ENCODE measurements at places on chromosomes 7 and 10.
A peak's percentile ranks its signal among the peaks of the same experiment; 100 is the strongest.

DNA sequence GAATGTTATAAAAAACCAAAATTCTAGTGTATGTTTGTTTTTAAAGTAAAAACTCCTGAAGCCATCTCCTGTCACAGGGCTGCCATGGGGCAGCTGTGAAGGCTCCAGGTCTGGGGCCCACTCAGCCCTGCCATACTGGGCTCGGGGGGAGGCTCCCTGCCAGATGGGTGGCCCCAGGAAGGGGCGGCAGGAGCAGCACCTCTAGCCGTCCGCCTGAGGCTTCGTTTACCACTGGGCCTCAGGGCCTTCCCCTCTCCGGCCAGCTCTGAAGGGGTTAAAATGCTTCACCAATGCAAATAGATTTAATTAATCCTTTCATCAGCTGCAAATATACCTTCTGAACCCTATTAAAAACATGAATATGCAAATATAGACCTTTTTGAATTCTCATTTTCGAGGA is 139.0 kb downstream of the ELFN1 start:
- DNase-seq = no peak

- DNase-seq = no peak
Observed at GRCh38 chr10:29635711-29636144, 957 bp upstream of the SVIL start.

GRCh38 chr7:29622335-29623265 is 59.0 kb downstream of the PRR15 start:
- DNase-seq = no peak

DNA sequence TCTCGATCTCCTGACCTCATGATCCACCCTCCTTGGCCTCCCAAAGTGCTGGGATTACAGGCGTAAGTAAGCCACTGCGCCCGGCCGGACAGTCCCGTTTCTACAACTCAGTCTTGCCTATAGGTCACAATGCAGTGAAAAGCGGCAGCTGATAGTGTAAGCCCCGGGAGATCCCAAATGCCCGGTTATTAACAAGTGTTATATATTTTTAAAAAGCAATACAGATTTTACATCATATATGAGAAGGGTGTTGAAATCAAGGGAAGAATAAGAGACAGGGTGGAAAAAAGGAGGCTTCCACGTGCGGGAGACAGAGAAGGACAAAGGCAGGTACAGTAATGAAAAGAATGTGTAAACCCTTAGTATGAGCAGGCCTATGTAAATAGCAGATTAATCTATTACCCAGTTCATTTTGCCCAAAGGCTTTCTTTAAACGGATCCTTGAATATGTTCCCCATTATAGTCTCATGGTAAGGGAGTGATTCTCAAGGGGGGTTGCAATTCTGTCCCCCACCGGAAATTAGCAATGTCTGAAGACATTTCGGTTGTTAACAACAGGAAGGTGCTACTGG is 170.8 kb downstream of the PDE1C start:
- DNase-seq = no peak

DNA sequence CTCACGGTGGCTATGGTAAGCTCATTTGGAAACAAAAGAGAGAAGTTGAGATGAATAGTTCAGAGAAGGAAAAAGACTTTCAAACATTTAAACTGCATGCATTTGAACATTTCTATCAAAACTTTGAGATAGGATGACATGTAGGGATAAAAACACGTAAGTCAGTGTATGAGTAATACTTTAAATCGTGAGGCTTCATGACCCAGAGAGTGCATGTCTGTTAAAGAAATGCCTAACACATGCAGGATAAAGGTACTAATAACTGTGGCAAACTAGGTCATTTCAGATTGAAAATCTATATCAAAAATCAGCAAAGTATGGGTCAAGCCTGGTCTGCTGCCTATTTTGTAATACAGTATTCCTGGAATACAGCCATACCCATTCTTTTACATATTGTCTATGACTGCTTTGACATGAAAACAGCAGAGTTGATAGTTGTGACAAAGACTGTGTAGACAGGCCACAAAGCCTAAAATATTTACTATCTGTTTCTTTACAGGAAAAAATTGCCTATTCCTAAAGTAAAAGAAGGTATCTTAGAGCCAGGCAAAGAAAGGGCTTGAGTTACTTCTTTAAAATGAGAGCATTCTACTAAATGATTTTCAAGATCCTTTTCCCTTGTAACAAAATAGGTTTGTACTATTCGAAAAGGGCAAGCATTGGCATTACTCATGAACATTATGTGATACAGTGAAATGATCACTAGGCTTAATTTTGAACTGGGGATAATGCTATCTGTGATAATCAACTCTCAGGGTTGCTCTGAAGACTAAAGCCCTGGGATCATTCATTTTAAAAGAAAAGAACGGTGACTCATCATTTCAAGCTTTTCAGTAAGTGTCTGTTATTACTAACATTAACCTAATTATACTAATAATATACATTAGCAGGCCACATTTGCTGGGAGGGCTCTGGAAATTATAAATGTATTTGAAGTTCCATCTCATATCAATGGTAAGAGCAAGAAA is 185.9 kb downstream of the CRPPA start:
- no peak for DNase-seq

DNA sequence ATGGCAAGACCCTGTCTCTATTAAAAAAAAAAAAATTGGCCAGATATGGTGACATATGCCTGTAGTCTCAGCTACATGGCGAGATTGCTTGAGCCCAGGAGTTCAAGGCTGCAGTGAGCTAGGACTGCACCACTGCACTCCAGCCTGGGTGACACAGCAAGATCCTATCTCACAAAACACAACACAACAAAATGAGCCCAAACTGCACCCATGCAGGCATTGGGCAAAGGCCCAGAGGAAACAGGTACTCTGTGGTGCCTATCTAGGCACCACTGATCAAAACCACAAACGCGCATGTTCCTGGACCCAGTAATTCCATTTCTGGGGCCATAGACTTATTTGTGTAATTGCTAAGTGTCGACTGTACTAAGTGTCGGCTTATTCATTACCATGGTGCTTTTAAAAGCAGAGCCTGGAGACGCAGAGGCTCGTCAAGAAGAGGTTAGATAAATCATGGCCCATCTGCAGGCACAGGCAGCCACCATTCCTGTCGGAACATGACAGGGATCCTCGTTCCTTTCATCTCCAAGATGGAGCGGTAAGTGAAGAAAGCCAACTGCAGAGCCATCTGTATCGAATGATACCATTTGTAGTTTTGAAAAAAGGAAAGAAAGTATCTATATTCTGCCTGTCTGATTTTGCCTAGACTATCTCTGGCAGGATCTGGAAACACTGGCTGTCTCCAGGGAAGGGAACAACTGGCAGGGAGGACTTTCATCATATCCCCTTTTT is 160.4 kb upstream of the RHEB start:
- no peak for DNase-seq

DNA sequence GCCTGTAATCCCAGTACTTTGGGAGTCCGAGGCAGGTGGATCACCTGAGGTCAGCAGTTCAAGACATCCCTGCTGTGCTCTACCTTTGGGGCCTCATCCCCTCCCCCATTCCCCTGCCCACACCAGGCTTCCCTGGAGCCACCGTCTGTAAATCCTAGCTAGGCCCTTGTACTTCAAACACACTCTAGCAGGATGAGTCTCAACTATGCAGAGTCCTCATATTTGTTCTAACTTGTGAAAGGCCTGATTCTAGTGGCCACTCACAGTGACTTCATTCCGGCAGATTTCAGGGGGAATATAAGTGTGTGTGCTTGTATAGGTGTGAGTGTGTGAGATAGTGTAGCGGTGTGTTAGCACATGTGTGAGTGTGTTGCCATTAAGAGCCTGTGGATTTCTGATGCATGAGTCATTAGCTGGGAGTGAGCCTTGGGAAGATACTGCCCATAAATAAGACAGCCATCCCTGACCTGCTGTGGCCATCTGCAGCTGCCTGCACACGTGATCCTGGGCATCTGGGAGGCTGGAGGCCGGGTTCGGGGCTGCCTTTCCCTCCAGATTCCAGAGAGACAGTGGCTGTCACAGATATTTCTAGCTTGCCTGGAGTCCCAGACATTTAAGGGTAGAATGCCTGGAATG is 1.7 kb upstream of the NEURL1 start:
- DNase-seq = no peak

DNA sequence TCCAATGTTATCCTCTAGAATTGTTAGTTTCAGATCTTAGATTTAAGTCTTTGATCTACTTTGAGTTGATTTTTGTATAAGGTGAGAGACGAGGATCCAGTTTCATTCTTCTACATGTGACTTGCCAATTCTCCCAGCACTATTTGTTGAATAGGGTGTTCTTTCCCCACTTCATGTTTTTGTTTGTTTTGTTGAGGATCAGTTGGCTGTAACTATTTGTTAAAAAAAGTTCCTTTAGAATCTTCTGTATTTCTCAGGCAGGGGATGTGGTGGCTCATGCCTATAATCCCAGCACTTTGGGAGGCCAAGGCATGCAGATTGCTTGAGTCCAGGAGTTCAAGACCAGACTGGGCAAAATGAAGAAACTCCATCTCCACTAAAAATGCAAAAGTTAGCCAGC is 151.8 kb downstream of the JMJD1C start:
- DNase-seq = no peak

DNA sequence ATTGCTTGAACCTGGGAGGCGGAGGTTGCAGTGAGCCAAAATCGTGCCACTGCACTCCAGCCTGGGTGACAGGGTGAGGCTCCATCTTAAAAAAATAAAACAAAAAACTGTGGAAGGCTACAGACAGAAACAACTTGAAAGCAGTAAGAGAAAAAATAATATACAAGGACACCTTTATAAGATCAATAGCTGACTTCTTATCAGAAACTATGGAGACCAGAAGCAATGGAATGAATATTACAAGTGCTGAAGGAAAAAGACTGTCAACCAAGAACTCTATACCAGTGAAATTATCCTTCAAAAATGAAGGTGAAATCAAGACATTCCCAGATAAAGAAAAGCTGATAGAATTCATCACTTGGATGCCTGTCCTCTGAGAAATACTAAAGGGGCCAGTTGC is 49.0 kb downstream of the RBAK start:
- no peak for DNase-seq

DNA sequence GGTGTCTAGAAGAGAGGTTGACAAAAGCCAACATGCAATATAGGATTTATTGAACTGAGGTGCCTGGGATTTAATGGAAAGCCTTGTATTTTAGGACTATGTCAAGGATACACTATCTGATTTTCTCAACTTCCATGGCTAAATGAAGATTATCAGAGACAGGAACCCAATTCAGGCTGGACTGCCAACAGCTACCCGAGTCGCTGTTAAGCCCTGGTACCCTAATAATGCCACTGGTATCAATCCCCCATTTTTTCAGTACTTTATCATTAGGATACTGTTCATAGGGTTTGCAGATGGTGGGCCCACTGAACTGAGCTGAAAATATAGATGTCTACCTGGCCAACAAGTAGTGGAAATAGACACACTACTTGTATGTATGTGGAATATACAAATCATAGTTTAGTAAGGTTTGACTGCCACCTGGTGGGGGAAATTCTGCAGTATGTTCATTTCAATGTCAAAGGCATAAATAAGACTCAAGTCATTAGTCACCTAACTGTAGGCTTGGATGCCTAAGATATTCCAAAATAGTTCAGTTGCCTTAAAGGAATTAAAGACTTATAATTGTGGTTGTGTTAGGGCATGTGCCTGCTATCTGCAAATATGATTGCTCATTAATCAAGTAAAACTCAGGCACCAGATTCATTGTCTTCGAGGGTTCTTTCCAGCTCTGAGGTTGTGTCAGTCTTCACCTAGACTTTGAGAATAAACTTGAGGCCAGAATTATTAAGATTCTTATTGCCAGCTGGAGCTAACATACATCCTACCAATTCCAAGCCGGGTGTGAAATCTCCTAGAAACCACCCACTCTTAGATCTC is 34.1 kb upstream of the NOBOX start:
- peak; percentile 19 for DNase-seq

GRCh38 chr10:63683223-63683622 is 162.0 kb downstream of the REEP3 start:
- no peak for DNase-seq

DNA sequence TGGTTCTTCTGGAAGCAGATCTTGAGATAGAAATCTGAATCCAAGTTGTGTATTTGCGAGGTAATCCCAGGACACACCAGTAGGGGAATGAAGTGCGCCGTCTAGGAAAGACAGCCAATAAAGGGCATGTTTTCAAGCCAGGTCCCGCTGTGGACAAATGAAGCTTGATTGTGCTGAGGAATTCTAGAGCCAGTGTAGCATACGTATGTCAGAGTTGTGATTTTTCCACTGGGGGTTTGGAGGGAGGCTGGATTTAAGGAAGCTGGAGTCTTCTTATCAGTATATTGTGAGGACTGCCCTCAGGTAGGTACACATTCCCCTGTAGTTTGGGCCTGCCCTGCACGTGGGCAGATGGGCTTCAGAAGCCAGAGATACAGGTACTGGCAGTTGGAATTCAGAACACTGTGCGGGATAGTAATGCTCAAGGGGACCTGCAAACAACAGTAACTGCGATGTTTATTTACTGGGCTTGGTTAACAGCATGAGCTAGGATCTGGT is 50.9 kb downstream of the GALNT11 start:
- DNase-seq = no peak

DNA sequence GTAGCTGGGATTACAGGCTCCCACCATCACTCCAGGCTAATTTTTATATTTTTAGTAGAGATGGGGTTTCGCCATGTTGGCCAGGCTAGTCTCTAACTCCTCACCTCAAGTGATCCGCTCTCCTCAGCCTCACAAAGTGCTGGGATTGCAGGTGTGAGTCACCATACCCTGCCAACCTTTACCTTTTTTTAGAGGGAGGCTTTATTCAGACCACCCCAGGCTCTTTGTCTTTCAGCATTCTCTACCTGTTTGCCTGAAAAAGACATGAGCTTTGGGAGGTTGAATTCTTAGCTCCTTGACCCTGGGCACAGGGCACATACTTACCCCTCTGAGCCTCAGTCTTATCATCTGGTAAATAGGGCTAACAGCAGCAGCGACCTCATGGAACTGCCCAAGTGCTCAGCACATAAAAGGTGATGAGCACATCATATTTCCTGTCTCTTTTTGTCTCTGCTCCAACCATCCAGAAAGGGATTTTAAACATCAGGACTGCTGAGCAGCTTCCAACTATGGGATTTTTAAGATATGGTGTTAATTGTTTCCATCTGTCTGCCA is 17.0 kb downstream of the FRMPD2 start:
- no peak for DNase-seq

- no peak for DNase-seq
Observed at GRCh38 chr7:30994206-30995100, 30.7 kb downstream of the GHRHR start.

GRCh38 chr7:113083132-113083815 is 3.4 kb downstream of the GPR85 start:
- no peak for DNase-seq

DNA sequence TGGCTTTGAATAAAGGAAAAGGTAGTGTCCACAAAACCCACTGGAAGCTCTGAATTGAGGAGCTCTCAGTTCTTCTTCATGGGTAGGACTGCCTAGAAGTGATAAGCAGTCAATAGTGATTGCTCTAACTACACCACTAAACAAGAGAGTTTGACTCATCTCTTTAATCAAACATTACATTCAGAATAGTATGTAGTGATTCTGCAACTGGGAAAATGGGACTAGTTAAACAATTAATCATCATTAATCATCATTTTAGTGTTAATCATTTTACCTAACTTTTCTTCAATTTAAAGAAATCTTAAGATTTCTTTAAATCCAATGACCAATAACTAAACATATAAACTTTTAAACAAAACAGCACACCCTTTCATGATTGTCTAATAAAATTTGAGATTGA is 484.0 kb upstream of the FZD8 start:
- no peak for DNase-seq
